ENCODE measurements at places on chromosomes 2 and 18.
A peak's percentile ranks its signal among the peaks of the same experiment; 100 is the strongest.

GRCh38 chr18:57004366-57005121 is 142.3 kb upstream of the BOD1L2 start:
- DNase-seq, result peak; percentile 51

DNA sequence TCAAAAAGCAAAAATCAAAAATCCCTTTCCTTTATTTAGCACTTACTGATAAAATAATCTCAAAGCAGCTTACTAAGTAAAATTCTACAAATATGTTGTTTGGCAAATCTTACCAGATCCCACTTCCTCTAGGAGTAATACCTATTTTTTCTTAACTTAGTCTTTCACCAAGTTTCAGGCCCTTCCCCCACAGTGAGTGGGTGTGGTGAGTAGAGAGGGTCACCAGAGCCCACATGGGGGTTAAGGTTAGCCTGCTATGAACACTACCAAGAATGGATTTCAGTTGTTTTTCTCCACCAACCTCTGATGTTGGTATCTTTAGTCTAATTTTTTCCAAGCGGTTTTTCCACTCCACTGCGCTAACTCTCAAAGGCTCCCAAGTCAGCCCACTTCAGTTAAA is 23.2 kb downstream of the PIAS2 start:
- no peak for DNase-seq

- DNase-seq, result no peak
These were observed 45.9 kb downstream of the FBLN7 start for GRCh38 chr2:112184121-112184520.

GRCh38 chr2:114083717-114084387 is 194.0 kb downstream of the ACTR3 start:
- DNase-seq, result no peak

GRCh38 chr2:120441744-120442471 is 96.0 kb downstream of the INHBB start:
- DNase-seq, result no peak
